ENCODE measurements at places on chromosomes 7 and 10.

DNA sequence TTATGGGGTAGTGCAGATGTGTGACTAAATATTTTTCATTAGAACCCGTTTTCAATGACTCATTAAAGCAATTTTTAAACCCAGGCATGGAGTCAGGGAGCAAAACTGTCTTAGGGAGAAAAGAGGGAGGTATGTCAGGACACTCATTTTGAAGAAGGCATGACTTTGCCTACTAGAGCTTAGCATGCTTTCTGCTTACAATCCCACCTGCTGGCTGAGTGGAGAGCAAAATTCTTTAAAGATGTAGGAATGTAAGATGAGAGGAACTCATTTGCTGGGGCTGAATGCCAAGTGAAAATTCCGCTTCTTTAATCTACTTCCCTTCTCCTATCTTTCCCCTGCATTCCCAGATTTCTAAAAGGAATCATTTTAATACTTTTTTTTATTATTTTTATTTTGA lies 232.6 kb downstream of the GALNT17 start:
- no peak for DNase-seq

GRCh38 chr7:143485094-143485493 lies 7.4 kb downstream of the TAS2R41 start:
- no peak for DNase-seq

GRCh38 chr10:51082857-51083256 lies 8.6 kb downstream of the PRKG1 start:
- no peak for DNase-seq

GRCh38 chr7:50488379-50488778 lies 38.2 kb upstream of the FIGNL1 start:
- no peak for DNase-seq

- no peak for DNase-seq
Observed at GRCh38 chr10:53997953-53998352, 803.1 kb downstream of the PCDH15 start.

- DNase-seq: no peak
Observed at GRCh38 chr10:33441561-33441960, 107.1 kb upstream of the NRP1 start.

DNA sequence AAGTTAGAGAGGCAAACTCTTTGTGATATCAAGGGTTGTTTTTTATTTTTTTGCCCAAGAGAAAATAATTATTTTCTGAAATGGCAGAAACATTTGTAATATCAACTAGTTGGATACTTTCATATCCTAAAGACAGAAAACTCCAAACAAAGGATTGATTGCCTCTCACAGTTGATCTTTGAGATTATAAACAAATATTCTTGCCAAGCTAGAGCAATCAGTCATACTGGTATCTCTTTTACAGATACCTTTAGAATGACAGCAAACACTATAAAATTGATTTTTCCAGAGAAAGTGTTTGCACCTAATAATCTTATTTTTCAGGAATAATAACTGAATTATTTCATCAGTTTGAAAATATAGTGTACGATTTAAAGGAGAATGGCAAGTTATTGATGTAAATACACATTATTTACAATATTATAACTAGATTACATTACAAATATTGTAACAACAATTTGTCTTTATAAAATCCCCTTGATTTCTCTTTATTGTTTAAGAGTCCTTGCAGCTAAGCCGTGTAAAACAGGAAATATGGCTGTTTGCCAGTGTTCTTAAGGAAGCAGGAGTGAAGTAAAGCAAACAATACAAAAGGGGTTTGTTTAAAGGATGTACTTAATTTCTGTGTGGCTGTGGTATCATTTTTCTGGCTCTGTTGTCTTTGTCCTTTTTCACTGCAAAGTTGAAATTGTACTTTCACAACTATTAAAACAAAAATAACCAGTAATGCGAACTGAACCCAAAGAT lies 58.4 kb downstream of the MAPK8 start:
- DNase-seq: no peak

DNA sequence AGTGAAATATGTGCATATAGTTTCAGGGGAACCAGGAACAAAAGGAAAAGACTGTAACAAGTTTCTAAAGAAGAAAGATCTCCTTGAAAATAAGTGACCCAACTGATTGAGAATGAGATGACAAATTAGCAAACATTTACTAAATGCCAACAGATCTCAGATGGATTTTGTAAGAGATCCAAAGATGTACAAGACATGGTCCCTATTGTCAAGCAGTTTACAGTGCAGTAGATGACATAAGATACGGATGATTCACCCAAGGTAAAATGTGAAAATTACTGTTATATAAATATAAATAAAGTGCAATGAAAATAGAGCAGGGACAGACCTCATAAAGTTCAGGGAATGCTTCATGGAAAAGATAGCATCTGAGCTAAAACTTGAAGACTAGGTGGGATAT lies 121.5 kb upstream of the FZD1 start:
- DNase-seq: no peak

DNA sequence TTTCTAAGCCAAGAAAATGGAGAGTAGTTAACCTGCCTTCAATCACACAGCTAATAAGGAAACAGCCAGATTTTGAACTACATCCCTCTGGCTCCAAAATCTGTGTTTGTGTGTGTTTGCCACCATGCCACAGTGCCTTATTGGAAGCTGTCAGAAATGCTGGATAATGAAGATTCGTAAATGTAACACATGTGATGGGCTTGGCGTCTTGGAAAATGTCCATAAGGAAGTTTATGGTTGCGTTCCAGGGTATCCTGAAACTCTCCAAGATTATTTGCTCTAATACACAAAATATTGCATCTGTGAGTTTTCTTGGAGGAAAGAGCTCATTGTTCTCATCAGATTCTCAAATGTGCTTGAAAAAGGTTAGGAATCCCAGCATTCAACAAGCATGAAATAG lies 22.7 kb downstream of the MYOF start:
- no peak for DNase-seq

GRCh38 chr7:4416396-4417056 lies 265.6 kb upstream of the FOXK1 start:
- no peak for DNase-seq

DNA sequence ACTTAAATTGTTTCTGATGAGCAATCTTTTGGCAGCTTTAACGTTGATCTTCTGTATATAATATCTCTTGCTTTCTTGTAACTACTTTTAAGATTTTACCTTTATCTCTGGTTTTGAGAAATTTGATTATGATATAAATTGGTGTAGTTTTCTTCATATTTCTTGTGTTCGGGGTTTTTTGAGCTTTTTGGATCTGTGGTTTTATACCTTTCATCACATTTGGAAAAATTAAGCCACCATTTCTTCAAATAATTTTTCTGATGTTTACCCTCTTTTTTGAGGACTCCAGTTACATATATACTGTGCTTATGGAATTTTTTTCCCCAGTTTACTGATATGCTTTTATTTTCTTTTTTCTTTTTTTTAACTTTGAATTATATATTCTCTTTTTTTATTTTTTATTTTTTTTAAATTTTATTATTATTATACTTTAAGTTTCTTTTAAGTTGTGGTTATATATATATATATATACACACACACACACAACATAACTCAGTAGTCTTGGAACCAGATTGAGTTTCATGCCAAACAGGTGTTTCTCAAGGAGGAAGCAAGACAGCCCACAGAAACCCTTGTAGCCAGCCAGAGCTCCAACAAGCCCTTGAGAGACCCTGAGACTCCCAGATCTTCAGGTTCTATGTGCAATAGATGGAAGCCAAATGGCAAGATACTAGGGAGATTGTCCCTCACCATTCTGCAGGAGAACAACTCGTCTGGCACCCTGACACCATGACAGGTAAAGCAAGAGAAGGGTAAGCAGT lies 27.5 kb upstream of the NME8 start:
- no peak for DNase-seq

DNA sequence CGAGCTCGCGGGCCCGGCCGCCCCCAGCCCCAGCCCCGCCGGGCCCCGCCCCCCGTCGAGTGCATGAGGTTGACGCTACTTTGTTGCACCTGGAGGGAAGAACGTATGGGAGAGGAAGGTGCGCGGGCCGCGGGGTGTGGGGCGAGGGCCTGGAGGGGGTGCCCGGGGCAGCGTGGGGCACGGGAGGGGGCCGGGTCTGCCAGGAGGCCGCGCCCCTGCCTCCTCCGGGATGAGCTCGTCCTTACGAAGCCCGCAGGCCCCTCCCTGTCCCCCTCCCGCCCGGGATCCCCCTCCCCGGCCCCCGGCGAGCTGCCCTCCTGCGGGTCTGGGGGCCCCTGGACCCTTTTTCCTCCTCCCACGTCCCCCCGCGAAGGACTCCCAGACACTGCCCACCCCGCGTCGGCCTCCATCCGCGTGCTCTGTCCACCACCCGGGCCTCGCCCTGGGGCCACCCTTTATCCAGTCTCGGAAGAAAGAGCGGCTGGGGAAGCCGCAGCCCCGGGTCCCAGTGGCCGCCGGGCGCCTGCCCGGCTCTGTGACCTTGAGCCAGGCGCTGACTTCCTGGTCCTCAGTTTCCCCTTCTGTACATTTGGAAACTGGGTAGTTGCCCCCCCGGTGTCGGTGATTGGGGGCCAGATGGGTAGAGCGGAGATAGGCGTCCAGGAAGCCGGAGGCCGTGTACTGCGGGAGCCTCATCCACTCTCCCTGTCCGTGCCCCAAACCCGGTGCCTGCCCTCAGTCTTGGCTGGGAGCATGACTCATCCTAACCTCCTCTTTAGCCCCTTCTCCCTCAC lies 521 bp downstream of the LIMK1 start:
- DNase-seq: no peak

DNA sequence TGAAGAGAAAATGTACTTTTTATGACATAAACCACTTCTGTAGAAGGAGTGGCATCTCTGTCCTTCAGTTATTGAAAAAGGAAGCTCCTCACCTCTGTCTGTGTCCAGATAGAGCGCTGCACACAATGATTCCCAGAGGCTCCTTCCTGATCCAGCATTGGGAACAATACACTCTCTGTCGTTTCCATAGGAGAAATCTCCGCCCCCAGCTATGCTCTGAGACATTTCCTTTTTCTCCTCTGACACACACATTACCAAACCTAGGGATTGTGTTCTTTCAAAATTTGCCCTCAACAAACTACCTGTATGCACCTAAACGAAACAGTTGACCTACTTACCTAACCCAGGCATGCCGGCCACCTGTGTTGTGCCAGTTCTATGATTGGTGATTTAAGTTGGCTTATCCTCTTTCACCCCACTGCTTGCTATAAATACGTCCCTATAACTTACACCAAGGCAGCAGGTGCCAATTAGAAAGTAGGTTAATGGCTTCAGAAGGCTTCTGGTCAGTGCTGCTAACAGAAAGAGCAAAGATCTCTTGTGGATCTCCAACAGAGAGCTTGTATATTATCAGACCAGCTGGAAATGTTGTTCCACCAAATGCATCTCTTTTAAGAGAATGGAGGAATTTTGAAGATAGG lies 140.1 kb upstream of the JCAD start:
- DNase-seq: no peak

DNA sequence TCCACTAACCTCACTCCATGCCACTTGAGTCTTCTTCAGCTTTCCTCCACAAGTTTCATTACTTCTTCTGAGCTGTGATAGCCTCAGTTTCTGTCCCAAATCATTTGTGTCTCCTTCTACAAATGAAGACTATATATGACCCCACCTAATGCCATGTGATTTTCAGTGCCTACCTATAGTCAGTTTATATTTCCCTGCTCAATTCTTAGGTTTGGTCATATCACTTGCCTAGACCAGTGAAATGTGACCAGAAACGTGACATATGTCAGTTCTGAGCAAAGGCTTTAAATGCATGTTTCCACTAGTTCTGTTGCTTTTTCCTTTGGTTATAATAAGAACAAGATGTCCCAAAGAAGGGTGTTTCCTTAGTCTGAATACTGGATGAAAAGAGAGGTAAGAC lies 24.6 kb upstream of the REEP3 start:
- DNase-seq: no peak

DNA sequence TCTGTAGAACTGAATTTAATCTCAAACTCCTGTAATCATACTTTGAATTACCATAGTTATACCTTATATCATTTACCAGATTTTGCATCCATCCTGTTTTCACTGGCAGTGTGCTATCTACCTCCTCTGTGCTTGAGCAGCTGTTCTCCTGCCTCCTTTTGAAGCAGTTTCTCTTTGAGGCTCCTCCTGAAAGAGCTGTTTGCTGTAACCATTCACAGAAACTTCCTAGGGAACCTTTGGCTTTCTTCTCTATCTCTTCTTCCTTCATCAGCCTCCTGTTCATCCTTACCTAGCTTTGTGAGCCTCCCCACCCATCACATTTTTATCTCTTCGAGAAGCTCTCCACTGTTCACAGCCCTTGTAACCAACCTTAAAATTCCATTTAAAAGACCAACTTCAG lies 108.2 kb downstream of the AASS start:
- no peak for DNase-seq

- DNase-seq: no peak
Observed at GRCh38 chr10:103652599-103653281, 159.2 kb downstream of the NEURL1 start.

- DNase-seq: no peak
Observed at GRCh38 chr7:22833113-22833855, 10.6 kb upstream of the TOMM7 start.

DNA sequence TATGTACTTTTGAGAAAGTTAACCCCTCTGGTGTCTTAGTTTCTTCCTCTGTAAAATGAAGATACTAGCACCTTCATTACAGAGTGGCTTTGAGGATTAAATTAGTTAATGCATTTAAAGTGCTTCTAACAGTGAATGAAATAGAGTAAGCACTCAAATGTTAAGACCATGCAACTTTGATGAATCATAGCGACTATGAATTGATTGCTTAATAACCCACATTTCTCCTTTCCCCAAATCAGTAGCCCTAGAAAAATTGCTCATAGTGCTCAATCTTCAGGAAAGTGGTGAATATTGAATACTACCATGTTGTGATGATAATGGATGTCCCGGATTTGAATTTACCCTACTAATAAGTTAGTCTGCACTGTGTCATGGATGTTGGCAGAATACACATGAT lies 48.1 kb downstream of the CD36 start:
- no peak for DNase-seq

DNA sequence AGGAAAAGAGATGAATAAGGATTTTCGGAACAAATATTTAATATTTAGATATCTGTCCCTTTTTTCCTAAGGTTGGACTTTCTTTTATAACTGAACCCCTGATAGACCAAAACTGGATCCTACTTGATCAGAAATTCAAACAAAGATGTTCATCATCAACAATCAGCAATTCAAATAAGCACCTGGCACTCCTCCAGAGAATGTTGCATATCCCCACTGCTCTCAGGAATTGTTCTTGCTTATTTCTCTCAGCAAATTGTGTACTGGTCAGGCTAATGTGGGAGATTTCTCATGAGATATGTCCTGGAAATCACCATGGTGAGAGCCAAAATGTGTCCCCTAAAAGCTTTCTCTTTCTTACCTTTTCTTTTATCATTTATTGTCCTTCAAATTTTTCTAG lies 40.3 kb upstream of the LHFPL3 start:
- no peak for DNase-seq

DNA sequence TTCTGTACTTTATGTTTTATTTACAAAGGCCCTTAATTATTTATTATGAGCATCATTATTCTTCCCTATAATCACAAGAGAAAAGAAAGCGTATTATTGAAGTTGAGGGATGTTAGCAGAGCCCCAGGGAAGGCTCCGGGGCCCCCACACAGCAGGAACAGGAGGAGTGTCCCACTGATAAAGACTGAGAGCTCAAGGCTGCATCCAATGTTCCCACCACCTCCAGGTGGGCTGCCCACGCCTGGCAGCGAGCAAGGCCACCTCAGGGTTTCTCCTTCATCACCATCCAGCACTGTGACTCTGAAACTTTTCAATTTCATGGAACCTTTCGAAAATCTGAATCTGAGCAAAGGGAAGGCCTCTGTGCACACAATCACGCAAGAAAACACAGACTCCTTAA lies 35.9 kb upstream of the WIPF3 start:
- no peak for DNase-seq
